ENCODE measurements at places on chromosomes 13 and 19.

- DNase-seq: no peak
Observed at GRCh38 chr19:39692166-39692565, 12.1 kb upstream of the LGALS14 start.

DNA sequence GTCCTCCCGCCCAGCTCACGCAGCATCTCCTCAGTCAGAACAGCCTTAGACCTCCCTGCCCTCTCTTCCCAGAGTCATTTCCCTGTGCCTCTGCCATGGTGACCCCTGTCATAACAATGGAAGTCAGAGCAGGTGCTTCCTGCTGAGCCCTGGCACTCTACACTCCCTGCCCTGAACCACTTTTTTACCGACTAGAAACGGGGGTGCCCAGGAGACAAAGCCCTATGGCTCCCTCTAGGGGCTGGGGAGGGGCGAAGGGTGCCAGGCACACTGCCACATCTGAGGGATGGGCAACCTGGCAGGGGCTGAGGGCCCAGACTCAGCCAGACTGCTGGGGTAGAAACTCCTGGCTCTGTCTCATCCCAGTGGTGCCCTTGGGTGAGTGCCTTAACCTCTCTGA is 16.4 kb downstream of the ZNF574 start:
- no peak for DNase-seq

DNA sequence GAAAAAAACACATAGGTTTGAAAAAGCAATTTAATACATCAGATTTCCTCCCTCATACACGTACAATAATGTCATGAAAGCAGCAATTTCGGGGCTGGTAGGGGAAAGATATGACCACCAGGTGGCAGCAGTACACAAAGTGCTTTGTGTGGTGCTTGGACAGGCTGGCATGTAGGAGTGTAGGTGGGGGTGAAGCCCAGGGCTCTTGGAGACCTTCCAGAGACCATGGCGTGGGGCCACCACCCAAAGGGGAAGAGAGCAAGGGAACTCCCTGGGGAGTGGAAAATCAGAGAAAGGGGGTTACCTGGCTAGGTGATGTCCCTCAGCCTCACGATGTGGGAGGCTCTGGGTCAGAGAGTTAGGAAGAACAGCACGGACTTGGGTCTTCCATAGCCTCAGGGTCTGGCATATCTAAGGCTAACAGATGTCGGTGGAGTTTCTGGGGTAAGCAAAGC is 11.8 kb upstream of the CCNA1 start:
- no peak for DNase-seq

GRCh38 chr13:21045100-21045499 is 16.3 kb downstream of the LATS2 start:
- DNase-seq: no peak

GRCh38 chr19:31392464-31392863 is 43.2 kb upstream of the TSHZ3 start:
- DNase-seq: no peak

DNA sequence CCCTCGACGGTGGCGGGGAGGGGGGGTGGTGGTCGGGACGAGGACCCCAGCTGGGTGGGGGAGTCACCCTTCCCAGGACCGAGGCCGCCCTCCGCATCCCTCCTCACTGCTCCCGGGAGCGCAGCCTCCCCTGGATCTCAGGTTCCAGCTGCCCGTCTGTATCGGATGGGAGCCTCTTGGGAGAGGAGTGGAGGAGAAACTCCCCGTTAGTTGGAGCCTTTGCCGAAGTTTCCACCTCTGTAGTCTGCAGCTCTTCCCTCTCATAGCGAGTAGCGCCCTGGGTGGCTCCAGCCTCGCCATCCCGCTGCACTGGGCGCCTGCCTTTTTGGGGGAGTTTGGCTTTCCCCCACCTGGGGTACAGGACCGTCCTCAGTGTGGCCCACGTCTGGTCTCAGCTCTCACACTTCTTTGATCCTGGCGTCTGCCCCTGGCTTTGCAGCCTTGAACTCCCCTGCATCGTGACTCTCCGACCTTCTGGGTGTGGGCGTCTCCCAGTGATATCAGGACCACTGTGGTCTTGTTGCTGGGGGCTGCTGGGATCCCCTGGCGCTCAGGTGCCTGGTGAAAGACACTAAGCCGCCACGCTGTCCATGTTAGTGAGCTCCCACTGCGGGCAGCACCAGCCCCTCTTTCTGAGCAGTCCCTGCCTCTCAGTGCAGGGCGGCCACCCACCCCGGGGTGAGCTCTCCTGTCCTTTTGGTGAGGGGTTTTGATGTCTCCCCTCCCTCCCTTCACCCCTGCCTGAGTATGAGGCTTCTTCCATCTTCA is 1.1 kb downstream of the CNOT3 start:
- DNase-seq: no peak

- no peak for DNase-seq
Observed at GRCh38 chr19:38514812-38515633, 81.5 kb downstream of the RYR1 start.

GRCh38 chr13:98853771-98854221 is 101.3 kb upstream of the SLC15A1 start:
- no peak for DNase-seq

DNA sequence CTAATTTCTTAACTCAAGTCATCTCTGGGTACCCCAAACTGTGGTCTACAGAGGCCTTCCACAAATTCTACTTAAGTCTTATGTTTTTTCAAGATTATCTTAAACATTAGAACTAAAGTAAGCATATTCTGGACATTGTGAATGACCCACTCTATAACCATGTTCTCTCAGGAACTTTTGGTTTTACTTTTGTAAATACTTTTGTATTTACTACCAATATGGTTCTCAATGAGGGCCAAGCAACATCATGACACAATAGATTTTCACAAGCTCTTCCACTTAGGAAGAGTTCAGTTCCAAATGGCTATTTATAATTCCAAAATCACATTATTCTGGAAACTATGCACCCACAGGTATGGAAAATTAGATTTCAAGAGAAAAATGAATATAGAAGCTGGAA is 10.8 kb downstream of the DIAPH3 start:
- DNase-seq: no peak

DNA sequence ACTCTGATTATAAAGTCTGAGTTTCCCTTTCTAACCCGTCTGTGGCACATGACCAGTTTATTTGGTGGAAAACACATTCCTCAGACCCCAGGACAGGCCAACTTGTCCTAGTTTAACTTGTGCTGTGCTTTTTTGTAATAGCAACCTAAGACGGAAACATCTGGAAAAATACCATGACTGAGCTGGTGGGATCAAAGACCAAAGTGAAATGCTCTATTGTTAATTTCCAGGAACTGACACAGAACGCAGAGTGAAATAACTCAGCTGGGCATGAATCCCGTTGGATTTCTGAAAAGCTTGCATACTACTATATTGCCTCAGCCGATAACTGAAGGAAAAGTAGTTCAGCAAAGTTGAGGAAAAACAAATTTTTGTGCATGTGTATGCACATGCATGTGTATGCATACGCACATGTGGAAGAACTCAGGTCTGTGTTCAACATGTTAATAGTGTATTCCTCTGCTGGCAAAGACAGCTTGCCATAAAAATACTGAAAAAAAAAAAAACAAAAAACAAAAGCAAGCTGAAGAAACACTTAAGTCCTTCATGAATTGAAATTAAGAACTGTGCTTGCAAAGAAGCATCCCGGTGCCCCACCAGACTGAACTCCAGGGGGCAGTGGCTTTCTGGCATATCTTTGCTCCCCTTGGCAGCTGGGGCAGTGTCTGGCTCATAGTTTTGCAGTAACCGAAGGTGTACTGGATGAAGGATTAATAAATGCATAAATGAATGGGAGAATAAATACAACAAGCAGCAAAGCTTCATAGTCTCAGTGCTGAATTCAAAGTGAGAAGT is 187.8 kb downstream of the LHFPL6 start:
- DNase-seq: no peak

DNA sequence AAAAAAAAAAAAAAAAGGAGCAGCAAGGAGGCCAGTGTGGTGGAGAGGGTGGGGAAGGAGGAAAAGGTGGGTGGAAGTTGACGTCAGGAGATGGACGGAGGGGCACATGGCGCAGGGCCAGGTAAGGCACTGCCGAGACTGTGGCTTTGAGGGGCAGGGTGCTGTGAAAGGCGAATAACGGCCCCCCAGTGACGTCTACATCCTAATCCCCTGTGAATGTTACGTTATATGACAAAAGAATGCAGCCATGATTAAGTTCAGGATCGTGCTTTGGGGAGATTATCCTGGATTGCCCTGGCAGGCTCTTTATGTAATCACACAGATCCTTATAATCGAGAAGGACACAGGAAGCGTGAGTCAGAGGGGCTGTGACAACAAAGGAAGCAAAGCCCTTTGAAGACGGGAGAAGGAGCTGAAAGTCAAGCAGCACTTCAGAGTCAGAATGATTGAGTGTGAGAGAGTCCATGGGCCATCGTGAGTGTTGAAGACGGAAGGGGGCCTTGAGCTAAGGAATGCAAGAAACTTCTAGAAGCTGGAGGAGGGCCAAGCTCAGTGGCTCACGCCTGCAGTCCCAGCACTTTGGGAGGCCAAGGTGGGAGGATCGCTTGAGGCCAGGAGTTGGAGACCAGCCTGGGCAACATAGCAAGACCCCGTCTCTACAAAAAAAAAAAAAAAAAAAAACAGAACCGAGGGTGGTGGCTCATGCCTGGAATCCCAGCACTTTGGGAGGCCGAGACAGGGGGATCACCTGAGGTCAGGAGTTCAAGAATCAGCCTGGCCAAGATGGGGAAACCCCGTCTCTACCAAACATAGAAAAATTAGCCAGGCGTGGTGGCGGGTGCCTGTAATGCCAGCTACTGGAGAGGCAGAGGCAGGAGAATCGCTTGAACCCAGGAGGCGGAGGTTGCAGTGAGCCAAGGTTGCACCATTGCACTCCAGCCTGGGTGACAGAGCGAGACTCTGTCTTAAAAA is 13.8 kb upstream of the CEACAM16 start:
- no peak for DNase-seq

DNA sequence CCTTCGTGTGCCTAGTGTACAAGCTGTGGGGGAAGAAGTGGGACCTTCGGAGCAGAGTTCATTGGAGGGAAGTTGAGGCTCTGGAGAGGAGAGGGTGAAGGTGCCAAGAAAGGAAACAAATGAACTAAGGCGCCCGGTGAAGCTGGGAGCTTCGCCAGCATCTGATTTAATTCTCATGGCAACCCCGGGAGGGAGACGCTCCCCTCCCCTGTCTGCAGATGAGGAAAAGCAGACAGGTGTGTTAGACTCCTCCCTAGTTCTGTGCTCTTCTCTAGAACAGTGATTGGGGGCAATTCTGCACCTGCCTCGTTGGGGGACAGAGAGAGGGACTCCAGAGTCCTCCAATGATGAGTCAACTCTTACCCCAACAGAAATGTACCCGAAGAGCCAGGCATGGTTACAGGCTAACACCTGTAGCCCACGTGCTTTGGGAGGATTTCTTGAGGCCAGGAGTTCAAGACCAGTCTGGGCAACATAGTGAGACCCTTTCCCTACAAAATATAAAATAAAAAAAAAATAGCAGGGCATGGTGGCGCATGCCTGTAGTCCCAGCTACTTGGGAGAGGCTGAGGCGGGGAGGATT is 4.2 kb downstream of the SSC5D start:
- DNase-seq: no peak

GRCh38 chr19:54099190-54099902 is 1.3 kb downstream of the OSCAR start:
- no peak for DNase-seq

DNA sequence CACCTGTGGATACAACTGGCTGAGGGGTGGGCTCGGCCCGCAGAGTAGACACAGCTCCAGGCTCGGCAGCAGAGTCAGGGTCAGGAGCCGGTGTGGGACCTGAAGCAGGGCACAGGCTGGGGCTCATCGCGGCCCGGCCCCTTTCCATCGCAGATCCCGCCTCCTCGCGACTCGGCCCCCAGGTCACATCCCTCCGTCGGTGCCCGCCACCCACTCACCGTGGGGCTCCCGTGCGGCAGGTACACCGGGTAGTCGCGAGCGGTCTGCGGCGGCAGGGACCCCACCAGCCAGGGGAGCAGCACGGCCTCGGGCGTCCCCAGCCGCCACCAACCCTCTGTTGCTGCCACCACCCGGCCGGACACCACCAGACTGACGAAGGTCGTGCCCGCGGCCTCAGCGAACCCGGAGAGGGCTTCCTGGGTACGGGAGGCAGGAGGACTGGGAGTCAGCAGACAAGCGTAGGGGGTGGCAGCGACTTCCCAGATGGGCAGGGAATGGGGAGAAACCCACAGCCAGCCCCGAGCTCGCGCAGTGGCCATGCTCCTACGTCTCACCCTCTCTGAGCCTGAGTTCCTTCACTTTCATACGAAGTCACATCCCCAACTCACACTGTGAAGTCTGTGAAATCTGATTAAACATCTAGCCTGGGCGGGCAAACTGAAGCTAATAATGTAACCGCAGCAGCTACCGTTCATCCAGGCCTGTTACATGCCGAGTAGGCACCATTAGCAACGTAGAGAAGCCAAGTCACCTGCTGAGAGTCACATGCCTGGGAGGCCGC is 3.7 kb downstream of the FUZ start:
- no peak for DNase-seq

- no peak for DNase-seq
Observed at GRCh38 chr13:60090574-60090973, 73.2 kb downstream of the DIAPH3 start.

DNA sequence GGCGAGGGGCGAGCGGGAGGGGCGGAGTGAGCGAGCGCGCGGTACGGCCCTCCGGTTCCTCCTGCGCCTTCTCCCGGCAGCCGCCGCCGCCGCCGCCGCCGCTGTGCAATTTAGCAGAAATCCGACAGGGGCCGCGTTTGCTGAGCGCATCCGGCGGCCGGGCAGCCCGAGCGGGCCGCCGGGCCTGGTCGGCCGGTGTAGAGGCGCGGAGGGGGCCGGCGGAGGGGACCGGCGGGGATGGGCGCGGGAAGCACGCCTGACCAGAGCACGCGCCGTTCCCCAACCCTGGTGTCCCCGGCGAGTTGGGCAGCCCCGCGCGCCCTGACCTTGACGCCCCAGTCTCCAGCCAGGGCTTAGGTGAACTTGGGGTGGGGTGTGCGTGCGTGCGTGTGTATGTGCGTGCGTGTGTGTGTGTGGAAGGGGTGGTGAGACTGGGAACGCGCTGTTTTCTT is 144.5 kb upstream of the ZNF536 start:
- DNase-seq: no peak
